ENCODE measurements at places on chromosomes 16 and 17.

DNA sequence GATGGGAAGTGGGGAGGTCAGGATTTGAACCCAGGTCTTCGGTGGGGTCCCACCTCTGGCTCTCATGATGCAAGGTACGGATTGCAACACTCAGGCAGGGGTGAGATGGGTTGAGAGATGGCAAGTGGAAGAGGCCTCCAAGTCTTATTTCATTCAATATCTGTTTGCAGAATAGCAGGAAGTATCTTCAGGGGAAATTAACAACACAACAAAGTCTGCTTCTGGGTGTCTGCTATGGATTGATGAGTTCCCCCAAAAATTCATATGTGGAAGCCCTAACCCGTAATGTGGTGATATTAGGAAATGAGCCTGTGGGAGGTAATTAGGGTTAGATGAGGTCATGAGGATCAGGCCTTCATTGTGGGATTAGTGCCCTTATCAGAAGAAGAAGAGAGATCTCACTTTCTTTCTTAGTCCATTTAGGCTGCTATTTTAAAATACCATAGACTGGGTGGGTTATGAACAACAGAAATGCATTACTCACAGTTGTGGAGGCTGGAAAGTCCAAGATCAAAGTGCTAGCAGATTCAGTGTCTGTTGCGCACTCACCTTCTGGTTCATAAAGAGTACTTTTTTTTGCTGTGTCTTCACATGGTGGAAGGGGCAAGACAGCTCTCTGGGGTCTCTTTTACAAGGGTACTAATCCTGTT lies 4.4 kb upstream of the CD300H start:
- DNase-seq, result no peak

DNA sequence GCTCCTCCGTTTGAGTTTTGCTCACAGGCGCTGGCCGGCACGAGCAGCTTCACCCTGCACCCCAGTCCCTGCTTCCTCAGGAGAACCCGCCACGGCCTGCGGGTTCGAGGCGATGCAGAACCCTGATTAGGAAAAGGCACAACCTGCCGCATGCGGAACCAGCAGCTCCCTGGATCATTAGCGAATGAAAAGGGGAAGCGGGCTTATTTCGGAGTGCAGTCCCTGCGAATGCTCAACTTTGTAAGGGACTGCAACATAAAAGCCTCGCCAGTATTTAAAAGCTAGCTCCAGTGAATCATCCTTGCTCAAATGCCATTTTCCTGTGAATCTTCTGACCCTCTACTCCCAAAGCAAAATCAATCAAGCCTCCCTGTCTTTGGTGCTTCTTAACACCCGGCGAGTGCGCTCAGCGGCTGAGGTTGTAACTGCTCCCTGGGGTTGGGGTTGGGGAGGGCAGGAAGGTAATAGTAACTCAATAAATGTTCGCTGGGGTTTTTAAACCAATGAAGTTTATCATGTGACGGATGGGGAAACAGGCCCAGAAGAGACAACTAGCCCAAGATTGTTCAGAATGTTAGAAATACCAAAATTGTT lies 678 bp upstream of the AKAP10 start:
- no peak for DNase-seq

GRCh38 chr16:69542974-69543373 lies 22.8 kb upstream of the NFAT5 start:
- DNase-seq, result no peak

DNA sequence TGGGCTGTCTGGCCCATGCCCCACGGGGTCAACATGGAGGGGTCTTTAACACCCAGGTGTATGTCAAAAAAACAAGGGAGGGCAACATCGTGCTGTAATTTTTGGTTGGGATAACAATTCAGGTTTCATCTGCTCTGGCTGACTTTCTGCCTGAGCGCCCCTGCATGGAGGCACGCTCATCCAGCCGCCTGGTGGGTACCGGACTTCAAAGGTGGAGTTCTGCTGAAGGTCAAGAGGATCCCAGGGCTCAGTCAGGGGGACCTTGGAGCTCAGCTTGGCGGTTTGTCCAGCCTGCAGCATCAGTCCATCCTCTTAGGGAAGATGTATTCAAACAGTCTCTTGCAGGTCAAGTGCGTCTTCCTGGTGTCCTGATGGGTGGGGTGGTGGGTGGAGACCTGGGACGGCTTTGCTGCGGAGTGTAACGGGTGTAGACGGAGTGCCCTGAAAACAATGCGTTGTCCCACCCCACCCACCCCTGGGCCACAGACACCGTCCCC lies 5.4 kb upstream of the SGF29 start:
- DNase-seq, result no peak

DNA sequence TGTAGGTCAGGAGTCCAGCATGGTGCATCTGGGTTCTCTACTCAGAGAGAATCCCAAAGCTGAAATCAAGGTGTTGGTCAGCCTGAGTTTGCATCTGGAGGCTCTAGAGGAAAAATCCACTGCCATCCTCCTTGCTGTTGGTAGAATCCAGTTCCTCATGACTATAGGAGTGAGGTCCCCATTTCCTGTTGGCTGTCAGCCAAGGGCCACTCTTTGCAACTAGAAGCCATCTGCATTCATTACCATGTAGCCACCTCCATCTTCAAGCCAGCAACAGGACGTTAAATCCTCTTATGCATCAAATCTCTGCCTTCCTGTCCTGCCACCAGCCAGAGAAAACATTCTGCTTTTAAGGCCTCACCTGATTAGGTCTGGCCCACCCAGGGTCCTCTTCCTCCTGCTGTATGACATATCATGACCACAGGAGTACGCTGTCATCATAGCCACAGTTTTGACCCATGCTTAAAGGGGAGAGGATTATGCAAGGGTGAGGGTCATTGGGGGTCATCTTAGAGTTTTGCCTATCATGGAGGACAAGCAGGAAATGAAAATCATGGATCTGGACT lies 40.5 kb downstream of the DNAH9 start:
- DNase-seq, result no peak

DNA sequence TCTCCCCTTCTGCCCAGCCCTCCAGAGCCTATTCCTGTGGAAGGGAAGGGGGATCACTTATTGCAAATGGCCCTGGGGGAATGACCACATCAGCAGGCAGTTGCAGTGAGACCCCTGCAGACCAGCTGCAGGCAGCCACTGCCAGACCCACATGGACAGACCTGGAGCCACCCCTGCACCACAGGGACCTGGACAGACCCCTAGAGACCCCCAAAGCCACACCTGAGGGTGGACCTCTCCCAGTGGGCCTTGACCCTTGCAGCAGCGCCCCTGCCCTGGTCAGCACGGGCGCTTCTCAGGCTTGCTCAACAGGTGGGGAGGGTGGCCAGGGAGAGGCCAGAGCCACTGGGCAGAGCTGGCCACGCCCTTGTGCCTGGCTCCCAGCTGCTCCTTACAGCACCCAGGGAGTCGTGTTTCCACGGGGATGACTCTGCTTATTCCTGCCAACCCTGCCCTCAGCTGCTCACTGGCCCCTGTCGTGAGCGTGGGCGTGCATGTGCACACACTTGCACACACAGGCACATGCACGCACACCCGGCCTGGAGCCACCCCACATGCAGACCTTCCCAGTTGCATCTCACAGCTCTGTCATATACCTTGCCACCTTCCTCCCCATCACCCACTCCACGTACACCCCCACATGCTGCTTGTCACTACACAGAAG lies 1.3 kb upstream of the SCN4A start:
- no peak for DNase-seq

DNA sequence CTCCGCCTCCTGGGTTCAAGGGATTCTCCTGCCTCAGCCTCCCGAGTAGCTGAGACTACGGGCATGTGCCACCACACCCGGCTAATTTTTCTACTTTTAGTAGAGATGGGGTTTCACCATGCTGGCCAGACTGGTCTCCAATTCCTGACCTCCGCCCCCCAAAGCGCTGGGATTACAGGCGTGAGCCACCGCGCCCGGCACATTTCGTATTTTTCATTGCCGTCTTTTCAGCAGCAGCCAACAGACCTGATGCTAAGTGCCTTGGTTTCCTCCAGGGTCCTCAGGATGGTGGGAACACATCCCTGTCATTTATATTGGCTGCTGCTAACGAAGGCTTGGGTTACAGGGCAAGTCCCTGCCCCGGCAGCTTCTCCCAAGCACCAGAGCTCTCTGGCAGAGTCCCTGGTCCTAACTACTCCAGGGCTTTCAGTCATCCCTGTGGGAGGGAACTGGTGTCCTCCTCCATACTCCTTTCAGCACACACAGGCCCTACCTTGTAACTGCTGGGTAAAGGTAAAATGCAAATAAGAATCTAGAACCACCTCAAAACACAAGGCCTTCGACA lies 1.5 kb upstream of the RNF157 start:
- no peak for DNase-seq

- no peak for DNase-seq
These were observed 4.5 kb downstream of the RANBP10 start for GRCh38 chr16:67801883-67802282.

DNA sequence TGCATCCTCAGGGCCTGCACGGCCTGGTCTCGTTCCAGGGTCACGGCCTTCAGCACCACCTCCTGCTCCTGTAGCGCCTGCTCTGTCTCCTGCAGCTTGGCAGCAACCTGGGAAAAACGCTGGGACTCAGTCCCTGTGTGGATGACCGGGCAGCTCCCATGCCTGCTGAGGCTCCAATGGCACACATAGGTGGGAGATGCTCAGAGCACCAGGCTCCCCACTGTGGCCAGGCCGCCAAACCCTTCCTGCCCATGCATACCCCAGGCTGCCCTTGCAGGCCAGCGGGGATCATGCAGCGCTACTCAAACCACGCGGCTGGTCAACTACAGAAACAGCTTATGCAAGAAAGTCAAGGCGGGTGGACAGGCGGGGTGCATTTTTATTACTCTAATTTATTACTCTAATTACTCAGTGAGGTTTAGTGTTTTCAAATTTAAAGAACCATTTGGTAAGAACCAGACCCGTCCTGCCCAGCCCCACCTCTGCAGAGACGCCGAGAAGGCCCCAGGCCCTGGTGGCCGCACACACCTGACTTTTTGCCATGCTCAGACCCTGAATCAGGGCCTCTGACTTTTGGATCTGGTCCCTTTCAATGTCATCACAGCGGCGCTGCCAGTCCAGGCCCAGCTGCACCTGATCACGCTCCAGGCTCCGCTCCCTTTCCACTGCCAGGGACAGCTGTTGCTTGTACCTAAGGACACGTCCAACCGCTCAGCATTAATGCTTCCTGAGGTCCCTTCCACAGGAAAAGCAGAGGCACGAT lies 34.0 kb downstream of the CCDC57 start:
- DNase-seq, result no peak

DNA sequence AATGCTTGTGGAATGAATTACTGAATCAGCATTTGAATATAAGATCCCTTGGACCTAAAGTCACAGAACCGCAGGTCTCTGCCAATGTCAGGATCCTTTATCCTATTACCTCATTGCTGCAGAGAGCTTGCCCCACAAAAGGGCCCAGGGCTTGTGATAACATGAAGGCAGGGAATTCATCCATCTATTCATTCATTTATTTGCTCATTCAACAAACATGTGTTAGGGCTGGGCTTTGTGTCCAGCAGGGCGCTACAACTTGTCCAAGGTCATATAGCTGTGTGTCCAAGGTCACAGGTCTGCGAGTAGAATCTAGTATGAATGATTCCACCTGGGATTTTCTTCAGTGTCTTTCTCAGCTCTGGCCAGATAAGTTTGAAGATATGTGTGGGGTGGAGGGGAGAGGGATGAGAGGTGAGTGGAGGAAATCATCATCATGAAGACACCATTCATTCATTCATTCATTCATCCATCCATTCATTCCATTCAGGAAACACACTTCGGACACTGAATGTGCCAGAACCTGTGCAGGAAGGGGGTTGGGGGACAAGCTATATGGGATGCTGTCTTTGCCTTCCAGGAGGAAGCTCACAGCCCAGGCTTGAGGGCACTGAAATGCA lies 1.3 kb upstream of the UNC45B start:
- DNase-seq, result no peak

Measured in stimulated activated CD4-positive, alpha-beta T cell treated with anti-CD3 and anti-CD28 coated beads, Interleukin-15, amount 100 ng/mL, for 1 hour (primary cell).